Fibroblast of skin of abdomen (primary cell): ENCODE measurements at places on chromosomes 2 and 18.

GRCh38 chr2:122706757-122707223 is 951.3 kb downstream of the TSN start:
- DNase-seq: no peak

DNA sequence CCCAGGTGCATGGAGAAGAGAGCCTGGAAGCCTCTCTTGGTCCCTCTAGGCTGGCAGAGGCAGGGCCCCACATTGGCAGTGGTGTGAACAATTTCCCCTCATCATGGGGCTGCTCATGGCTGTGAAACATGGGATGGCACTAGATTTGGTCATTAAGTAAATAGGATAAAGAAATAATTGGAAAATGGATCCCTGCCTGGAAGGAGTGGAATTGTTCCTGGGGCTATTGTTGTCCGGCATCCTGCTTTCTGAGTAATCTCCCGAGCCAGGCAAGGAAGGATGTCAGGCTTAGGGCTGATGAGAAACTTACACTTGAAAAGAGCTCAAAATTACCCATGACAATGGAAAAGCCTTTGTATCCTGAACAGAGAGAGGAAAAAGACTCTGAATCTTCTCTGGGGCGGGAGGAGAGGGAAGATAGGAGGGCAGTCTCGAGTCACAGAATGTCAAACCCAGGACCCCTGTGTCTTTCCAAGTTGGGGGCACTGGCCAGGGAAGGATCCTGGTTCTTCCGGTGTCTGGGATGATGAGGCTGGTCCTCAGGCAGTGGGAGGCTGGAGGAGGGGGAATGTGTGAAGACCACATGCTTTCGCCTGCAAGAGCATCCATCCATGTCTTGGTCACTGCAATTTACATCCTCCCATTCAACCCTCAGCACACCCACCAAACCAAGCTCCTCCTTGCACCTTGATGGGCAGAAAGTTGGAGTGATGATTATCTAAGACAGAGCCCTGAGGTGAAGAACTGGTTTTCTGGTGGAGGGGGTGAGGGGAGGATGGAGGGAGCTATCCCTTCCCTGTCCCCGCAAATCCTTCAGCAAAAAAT is 27.1 kb upstream of the STEAP3 start:
- DNase-seq: peak; percentile 10

GRCh38 chr2:12041236-12041635 is 294.8 kb downstream of the LPIN1 start:
- no peak for DNase-seq

DNA sequence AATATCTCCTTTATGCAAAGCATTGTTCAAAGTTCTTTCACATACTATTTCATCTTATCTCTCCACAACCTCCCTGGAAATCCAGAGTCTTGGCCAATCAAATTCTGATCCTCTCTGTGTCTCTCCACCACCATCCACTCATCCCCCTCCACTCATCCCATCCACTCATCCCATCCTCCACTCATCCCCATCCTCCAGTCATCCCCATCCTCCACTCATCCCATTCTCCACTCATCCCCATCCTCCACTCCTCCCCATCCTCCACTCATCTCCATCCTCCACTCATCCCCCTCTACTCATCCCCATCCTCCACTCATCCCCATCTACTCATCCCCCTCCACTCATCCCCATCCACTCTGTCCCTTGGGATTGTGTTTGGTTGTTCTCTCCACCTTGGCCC is 101.1 kb downstream of the BCL2 start:
- DNase-seq: no peak

DNA sequence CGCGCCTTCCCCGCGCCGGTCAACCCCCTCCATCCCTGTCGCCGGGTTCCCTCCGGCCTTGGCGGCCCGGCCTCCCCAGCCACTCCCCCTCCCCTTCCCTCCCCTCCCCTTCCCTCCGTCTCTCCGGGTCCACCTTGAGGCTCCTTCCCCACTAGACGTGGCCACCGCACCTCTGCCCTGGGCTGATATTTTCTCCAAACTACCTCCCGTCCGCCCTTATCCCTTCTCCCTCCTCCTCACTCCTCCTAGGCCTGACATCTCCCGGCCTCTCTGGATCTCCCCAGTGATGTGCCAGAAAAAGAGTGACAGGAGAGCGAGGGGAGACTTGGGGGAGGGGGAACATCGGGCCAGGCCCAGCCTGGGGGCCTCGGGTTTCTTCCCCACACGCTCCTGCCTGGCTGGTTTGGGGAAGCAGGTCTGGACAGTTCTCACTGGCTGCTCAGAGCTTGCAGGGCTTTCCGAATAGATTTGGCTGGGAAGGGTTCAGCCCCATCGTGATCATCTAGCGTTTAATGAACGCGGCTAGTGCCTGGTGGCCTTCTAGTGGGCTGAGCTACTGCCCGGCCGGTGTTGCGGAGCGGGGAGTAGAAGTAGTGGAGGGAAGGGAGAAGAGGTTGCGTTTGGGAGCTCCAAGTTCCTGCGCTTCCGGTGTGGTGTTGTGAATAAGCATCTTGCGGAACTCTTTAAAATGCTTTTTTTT is 641 bp downstream of the MAPRE3 start:
- DNase-seq: no peak

- no peak for DNase-seq
Measured at GRCh38 chr18:48805826-48806535, 144.8 kb downstream of the SMAD7 start.

- DNase-seq: no peak
Measured at GRCh38 chr2:23380562-23381065, 4.4 kb upstream of the KLHL29 start.

DNA sequence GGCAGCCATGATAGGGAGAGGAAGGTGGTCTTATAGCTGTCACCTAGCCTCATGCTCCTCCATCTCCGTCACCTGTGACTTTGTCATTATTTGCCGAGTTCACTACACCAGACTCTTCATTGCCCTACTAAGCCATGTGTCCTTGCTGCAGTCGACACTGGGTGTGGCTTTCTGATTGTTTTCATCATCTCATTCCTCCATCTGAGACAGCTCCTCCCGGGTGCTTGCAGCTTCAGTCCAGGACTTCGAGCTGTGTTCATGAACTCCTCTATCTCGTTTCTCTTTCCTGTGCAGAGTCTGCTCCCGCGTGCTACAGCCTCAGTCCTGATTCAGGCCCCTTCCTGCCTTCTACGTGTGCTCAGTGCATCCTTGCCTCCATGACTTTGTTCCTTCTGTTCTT is 295.1 kb upstream of the TNP1 start:
- no peak for DNase-seq

GRCh38 chr2:144650907-144651306 is 131.0 kb upstream of the ZEB2 start:
- DNase-seq: peak; percentile 84

- peak; percentile 90 for DNase-seq
Measured at GRCh38 chr2:128422571-128422970, 103.9 kb upstream of the HS6ST1 start.

DNA sequence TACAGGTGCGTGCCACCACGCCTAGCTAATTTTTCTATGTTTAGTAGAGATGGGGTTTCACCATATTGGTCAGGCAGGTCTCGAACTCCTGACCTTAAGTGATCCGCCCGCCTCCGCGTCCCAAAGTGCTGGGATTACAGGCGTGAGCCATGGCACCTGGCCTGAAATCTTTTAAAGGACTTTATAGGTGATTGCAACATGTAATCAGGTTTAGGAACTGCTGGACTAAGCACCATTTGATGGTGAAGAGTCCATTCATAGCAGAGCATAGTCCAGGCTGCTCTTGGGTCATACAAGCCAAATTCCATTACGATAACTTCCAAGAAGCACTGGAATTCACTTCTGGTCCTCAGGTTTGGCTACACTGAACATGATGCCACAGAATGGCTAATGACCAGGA is 200.6 kb upstream of the SMAD2 start:
- DNase-seq: no peak

- DNase-seq: no peak
Measured at GRCh38 chr18:66077066-66077465, 326.3 kb downstream of the CDH7 start.

GRCh38 chr2:232872826-232873225 is 2.8 kb downstream of the SNORC start:
- DNase-seq: no peak

DNA sequence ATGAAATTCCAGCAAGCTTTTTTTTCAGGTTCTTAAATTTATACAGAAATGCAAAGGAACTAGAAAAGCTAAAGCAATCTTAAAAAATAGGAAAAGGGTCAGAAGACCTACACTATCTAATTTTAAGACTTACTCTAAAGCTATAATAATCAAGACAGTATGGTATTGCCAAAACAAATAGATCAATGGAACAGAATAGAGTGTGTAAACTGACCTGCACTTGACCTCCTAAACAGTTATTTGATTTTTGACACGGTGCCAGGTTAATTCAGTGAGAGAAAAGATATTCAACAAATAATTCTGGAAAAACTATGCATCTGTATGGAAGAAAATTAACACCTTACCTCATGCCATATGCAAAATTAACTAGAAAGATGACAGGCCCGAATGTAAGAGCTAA is 73.6 kb downstream of the OLA1 start:
- no peak for DNase-seq

DNA sequence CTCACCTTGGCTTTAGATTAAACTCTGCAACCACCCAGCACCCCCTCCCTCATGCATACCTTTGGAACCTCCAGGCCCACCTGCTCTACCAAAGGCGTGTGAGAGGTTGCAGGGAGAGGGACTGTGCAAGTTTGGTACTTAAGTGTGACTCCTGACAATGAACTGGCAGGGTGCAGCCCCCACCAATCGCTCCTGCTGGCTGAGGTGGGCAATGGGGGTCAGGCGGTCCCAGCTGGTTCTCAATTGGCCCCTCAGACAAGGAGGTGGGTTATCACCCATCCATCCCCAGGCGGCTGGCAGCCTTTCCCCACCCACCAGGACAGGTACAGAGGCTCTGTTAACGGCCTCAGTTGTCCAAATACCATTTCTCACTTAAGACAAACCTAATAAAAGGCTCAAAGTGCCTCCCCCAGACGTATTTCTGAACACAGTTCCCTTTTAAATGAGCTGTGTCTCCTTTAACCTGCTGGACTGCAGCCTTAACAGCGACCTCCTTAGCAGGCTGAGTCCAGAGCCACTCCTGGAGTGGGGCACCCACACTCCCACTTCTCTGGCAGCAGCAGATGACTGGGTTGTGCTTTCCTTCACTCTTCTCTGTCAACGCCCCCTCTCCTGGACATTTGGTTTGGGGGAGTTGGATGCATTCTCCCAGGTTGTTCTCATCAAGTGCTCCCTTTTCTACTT is 169.2 kb upstream of the SMAD2 start:
- no peak for DNase-seq

DNA sequence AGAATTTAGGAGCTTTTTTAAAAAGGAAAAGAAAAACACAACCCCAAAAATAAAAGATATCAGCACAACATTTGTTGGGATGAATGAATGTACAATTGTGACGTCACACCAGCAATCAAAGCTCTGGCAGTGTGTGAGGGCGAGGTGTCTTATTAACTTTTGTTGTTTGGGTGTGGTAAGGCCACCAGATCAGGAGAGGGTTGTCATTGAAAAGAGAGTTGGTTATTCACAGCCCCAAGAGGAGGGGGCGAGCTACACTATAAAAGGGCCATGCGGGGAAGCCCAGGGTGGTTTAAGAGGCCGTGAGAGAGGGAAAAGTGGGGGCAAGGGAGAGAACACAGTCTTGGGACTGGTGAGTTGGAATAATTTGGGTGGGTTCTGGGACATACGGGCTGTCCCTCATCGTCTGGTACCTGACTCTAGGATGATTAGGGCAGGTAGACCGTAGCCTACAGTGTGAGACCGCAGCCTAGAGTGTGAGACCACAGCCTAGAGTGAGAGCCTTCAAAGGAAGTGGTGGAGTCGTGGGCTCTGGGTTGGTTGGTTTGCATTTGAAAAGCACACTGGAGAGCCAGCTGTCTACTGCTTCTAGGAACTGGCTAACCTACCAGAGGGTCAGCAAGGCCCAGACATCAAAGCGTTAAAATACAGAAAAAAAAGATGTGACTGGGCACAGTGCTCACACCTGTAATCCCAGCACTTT is 128.4 kb downstream of the INO80D start:
- DNase-seq: no peak

GRCh38 chr2:105757433-105757832 is 12.7 kb downstream of the NCK2 start:
- DNase-seq: no peak

- no peak for DNase-seq
Measured at GRCh38 chr2:211620986-211621385, 917.6 kb downstream of the ERBB4 start.

DNA sequence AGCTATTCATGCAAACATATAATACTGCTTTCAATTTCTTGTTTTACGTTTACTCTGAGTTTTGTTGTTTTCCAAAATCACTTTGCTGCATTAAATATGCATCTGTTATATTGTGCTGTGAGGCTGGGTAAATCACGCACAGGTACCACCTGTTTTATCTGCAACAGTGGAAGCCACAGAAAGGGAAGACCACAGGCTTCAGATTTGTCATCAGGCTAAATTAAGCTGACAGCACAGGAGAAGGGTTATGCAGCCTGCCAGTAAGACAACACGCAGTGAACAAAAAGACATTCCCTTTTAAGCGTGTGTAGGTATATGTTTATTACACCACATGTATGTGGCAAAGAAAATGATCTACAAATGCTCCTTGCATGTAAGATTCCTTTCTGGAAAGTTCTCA is 38.2 kb downstream of the ZNF516 start:
- no peak for DNase-seq

GRCh38 chr2:179855673-179856072 is 5.7 kb downstream of the ZNF385B start:
- DNase-seq: no peak

DNA sequence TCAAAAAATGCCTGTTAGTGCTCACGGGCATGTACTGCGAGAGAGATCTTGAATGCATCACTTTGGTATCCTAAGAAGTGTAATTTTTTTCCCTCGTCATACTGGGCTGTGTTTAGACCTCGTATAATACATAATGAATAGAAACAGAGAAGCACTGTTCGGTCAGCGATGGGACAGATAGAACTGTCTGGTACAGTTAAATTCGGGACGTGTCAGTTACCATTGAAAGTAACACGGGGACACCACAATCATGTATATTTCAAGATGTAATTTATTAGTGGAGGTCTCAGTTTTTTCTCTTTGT is 1.8 kb downstream of the PKP4 start:
- no peak for DNase-seq

DNA sequence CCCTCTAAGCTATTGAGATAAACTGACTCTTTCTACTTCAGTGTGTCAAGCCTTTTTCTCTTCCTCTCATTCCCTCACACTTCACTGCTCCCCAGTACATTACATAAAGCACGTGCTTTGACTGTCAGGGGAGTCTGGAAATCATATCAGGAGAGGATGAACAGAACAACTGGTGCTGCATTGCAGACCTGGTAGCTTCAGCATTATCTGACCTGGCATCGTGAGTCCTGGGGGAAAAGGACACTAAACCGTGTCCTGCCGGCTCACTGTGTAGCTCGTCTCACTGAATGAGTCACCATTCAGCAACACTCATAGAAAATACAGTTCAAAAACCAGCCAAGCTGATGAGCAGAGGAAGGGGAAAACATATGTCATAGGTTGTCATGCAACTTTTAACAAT is 108.5 kb upstream of the UNC80 start:
- peak; percentile 40 for DNase-seq
